GM12864 (cell line): ENCODE measurements at places on chromosomes 12 and 14.

- no peak for DNase-seq
Observed at GRCh38 chr12:95096852-95097251, 23.4 kb upstream of the NR2C1 start.

DNA sequence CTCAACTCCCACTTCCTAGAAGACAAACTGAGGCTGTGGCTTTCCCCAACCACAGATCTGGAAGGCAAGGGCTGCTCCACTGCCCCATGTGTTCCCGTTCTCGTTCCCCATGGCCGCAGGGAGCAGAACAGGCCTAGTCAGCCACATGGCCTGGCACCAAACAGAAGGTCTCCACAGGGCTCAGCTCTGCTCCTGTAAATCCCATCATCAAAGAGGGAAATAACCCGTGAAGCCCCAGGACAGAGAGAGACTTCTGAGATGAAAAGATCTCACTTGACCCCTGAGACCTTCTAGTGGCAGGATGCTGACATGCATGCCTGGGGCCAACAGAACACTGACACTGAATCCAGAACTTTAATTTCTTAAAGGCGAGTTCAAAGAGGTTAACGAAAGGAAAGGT lies 68.9 kb downstream of the BCL11B start:
- DNase-seq: no peak

GRCh38 chr14:34620115-34620514 lies 9.8 kb downstream of the SNX6 start:
- DNase-seq: no peak

- no peak for DNase-seq
Observed at GRCh38 chr14:21219561-21220111, 49.6 kb downstream of the HNRNPC start.

- DNase-seq: no peak
Observed at GRCh38 chr12:75257510-75257909, 47.9 kb upstream of the KCNC2 start.

DNA sequence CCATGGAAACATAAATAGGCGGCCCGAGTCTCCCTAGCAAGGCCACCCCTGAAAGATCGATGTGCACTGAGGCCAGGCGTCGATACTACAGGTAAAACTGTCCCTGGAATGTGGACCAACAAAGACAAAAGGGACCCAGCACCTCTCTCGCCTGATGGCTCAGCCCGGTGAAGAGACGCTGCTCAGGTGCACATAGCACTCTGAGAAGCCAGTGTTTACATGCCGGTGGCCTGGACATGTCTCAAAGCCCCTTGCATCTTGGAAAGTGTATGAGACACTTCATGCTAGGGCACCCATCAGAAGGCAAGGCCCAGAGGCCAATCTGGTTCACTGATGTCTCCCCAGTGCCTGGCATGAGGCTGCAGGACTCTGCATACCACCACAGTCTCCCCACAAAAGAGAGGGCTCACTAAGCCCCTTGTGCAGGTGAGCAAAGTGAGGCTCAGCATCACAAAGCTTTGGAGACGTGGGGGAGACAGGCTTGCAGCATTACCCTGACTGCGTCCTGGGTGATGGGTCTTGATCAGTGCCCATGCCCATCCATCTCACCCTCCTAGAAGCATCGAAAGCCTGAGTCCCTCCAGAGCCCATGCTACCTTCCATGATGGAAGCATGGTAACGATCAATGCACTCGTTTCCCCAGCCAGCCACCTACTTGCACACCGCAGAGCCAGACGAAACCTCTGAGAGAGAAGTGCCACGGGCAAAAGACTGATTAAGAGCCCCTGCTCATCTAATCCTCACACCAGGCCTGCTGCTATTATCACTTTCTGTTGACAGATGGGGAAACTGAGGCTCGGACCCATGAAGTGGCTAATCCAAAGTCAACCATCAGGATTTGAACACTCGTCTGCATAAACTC lies 16.1 kb downstream of the BCL11B start:
- DNase-seq: no peak

- no peak for DNase-seq
Observed at GRCh38 chr14:68814238-68814538, 21.3 kb upstream of the ZFP36L1 start.

- DNase-seq: no peak
Observed at GRCh38 chr14:96629082-96629481, 126.9 kb downstream of the PAPOLA start.

DNA sequence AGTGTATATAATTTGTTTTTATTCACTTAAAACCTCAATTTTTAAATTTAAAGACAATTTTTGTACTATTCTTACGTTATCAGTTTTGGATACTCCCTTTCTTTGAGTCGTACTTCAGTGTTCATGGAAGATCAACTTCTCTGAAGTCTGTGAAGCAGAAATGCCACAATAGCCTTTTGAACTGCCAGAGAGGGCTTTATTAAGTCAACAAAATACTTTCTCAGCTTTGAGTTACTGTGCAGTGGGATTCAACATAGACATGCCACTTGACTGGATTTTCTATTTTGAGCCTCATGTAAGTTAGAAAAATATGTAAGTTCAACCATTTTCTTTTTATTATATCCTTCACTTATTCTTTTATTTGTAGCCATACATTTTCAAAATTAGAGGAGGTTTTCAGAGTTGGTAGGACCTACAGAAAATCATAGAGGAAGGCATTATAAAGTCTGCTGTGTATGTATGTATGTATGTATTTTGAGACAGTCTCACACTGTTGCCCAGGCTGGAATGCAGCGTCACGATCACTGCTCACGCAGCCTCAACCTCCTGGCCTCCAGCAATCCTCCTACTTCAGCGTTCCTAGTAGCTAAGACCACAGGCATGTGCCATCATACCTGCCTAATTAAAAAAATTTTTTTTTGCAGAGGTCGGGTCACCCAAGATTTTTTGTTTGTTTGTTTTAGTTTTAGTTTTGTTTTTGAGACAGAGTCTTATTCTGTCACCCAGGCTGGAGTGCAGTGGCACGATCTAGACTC lies 31.3 kb upstream of the BCAT1 start:
- no peak for DNase-seq

- DNase-seq: no peak
Observed at GRCh38 chr14:53793790-53794505, 162.7 kb downstream of the BMP4 start.

- no peak for DNase-seq
Observed at GRCh38 chr14:61399365-61399764, 78.0 kb downstream of the PRKCH start.

DNA sequence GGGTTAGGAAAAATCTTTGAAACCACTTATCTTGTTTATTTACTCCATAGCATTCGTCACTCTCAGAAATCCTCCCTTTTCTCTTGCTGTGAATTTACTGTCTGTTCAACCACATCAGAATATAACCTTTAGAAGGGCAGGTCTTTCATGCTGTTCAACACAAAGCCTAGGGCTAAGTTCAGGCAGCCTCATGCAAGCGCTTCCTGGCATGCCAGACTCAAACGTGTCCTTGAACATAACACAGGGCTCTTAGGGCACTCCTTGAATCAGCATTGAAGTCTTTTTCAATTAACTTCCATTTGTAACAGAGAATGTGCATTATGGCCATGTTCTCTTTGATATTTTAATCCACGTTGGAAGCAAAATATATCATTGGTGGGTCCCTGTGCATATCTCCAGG lies 377.7 kb downstream of the GLT1D1 start:
- no peak for DNase-seq

GRCh38 chr12:93803424-93803807 lies 126.2 kb downstream of the CRADD start:
- DNase-seq: no peak

- DNase-seq: no peak
Observed at GRCh38 chr12:118448341-118448740, 72.0 kb downstream of the SUDS3 start.

- no peak for DNase-seq
Observed at GRCh38 chr12:127133675-127134335, 1133.2 kb upstream of the TMEM132C start.

- DNase-seq: no peak
Observed at GRCh38 chr12:106176560-106176959, 37.8 kb upstream of the NUAK1 start.

- no peak for DNase-seq
Observed at GRCh38 chr12:76560086-76560491, 518 bp upstream of the OSBPL8 start.

- no peak for DNase-seq
Observed at GRCh38 chr12:115623764-115624334, 653.6 kb downstream of the MED13L start.

GRCh38 chr12:22190969-22191368 lies 143.5 kb downstream of the ST8SIA1 start:
- DNase-seq: no peak
